Amniotic stem cell (primary cell): ENCODE measurements at places on chromosomes 2 and 18.

DNA sequence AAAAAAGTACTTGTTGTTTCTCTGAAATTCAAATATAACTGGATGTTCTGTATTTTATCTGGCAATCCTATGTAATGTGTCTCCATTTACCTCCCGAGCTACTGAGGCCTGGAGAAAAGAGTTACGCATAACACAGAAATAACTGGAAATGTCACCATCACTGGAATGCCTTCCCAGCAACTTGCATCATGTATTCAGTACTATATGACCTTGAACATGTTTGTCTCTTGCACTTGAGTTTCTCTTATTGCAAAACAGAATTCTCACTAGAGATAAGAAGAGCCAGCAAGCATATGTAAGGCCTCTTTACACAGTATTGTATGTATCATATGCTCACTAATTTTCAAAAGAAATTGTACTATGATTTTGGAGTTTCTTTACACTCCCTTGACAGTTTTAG lies 99.6 kb upstream of the CTAGE1 start:
- DNase-seq: no peak

GRCh38 chr2:241760301-241760771 lies 16.3 kb upstream of the GAL3ST2 start:
- no peak for DNase-seq

GRCh38 chr2:115389898-115390565 lies 947.6 kb downstream of the DPP10 start:
- DNase-seq: no peak

- DNase-seq: no peak
Observed at GRCh38 chr2:231525248-231526163, 4.7 kb downstream of the NMUR1 start.

- DNase-seq: no peak
Observed at GRCh38 chr2:85175369-85176299, 42.4 kb downstream of the TCF7L1 start.

- DNase-seq: no peak
Observed at GRCh38 chr2:47034973-47035609, 119.5 kb upstream of the MCFD2 start.

DNA sequence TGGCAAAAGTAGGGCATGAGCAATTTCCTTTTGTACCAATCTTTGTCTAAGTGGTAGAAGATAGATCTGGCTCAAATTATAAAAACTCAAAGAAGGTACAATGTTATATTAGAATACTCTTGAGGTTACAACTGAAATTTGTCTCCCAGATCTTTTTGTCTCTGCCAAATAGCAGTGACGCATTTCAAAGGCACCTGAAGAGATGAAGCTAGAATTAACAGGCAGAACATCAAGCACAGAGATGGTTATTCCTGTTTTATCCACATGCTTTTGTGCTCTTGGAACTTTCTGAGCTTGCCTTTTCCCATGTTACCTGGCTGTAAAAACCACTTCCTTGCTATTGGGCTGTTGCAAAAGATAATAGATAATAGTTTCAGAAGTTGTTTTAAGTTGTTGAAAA lies 74.3 kb downstream of the GREB1L start:
- DNase-seq: no peak

- DNase-seq: no peak
Observed at GRCh38 chr2:8551622-8552074, 130.2 kb upstream of the ID2 start.

DNA sequence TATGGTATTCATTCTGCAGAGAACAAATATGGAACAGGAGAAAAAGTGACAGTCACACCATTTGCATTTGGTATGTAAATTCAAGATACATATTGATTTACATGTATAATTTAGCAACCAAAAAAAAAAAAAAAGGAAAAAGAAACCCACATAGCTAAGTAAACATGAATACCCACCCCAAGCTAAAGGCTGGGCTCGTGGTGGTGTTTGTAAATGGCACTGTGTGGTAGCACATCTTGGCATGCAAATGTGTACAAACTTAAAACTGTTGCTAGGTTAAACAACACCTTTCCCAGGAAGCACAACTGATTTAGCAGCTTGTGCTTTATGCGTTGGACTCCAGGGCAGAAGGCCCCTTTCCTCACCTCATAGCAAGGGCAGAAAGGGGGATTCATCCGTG lies 481.1 kb upstream of the CELF4 start:
- DNase-seq: no peak

DNA sequence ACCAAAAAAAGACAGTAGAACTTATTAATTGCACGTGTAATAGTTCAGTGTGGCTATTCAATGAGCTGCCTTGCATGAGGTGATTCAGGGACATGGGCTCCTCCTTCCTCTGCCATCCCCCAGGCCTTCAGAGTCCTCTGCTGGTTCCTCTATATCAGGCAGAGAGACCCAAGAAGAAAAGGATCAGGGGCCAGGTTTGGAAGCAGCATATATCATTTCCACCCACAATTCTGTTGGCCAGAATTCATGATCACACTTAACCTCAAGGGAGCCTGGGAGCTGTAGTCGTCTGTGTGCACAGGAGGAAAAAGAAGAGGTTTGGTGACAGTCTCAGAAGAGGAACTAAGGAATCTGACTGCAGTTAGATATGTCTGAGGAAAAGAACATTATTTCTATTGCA lies 114.0 kb upstream of the GLS start:
- no peak for DNase-seq

DNA sequence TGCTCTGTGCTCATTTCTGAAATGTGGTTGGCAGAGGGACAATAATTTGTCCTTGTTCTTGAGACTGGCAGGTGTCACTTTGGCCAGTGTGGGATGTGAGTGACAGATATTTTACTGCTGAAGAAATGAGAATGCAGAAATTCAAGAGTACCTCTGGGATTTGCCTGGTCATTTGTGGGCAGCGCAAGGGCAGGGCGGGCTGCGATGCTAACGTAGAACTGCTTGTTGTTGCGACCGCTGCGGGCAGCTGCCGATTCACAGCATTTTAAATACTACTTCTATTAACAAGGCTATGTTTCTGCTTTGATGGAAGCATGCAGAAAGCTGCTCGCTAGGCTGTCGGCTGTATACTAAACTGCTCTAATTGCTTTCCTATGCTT lies 268.6 kb downstream of the FIGN start:
- DNase-seq: no peak

GRCh38 chr2:241853651-241854341 lies 4.9 kb downstream of the PDCD1 start:
- DNase-seq: no peak

- no peak for DNase-seq
Observed at GRCh38 chr2:102460467-102460866, 12.6 kb upstream of the SLC9A4 start.

DNA sequence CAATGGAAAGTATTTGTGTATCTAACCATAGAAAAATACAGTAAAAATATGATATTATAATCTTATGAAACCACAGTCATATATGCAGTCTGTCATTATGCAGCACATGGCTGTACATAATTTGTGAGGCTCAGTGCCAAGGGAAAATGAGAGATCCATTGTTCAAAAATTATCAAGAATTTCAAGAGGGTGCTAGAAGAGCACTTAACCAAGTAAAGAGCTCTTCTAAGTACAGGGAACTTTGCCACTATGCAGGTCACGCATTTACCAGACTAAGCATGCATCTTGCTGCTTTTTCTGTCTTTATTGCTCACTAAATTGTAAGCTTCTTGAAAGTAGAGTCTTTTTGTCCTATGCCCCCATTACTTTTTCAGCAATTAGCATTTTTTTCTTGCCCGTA lies 438.0 kb downstream of the LRP1B start:
- DNase-seq: no peak

GRCh38 chr18:34787931-34788532 lies 77.9 kb downstream of the DTNA start:
- peak; percentile 14 for DNase-seq

DNA sequence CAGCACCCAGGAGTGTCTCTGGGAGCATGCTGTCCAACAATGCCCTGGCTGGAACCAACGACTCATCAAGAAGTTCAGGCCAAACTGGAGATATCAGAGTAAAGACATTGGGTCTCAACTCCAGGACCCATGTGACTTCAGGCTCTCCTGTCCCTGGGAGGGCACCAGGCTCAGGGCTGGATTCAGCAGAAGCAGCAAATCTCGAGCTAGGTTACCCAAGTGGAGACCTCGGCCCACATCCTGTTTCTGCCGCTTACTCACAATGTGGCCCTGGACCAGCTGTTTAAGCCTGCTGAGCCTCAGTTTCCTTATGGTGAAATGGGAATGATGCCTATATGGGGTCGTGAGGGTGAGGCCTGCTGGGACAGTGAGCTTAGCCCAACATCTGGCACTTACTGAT lies 9.3 kb upstream of the OTOF start:
- no peak for DNase-seq

GRCh38 chr2:176101216-176101830 lies 1.7 kb downstream of the HOXD12 start:
- no peak for DNase-seq

- peak; percentile 89 for DNase-seq
Observed at GRCh38 chr2:75602724-75603342, 42.1 kb upstream of the EVA1A start.

DNA sequence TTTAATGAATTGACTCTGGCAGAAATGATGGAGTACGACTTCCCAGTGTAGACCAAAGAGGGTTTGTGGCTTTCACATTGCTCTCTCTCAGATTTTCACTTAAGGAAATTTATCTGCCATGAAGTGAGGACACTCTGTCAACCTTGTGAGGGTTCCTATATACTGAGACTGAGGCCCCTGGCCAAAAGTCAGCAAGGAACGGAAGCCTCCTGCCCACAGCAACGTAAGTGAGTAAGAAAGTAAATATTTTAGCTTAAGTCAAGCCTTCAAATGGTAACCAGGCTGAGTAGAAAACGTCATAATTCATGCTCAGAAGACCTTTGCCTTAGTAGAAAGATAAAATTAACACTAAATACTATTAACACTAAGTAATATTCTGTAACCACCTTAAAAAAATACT lies 1080.5 kb upstream of the ACVR2A start:
- DNase-seq: no peak

DNA sequence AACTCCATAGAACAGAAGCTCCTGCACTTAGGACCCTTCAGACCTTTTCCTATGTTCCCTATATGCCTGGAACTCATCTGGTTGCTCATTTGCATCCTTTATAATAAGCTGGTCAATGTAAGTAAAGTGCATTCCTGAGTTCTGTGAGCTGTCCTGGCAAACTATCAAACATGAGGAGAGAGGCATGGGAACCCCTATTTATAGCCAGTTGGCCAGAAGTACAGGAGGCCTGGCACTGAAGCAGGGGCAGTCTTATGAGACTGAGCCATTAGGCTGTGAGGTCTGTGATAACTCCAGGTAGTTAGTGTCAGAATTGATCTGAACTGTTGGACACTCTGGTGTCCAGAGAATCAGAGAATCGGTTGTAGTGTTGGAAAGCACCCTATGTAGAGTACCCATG lies 88.4 kb downstream of the EHD3 start:
- peak; percentile 15 for DNase-seq

GRCh38 chr2:54083445-54083844 lies 32.0 kb upstream of the ACYP2 start:
- DNase-seq: no peak

- DNase-seq: peak; percentile 54
Observed at GRCh38 chr2:237704501-237705434, 77.4 kb downstream of the LRRFIP1 start.

GRCh38 chr2:226211439-226211838 lies 588.2 kb downstream of the IRS1 start:
- DNase-seq: no peak

- no peak for DNase-seq
Observed at GRCh38 chr18:51013259-51013658, 16.8 kb upstream of the SMAD4 start.

DNA sequence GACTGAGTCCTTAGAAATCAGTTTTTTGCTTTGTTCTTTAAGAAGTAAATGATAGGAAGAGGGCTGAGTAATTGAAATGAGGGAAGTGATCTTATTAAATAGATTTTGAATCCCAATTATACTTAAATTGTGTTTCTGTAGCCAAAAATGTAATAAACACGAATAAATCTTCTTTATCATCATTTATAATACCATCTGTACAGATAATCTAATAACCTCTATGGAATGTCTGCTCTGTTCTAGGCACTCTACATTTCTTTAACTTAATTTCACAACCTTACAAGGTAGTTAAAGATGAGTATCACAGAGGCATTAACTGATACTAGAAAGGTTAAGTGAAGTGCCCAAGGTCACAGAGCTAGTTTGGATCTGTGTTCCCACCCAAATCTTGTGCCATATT lies 14.3 kb upstream of the SCN2A start:
- DNase-seq: no peak

GRCh38 chr18:3712491-3712890 lies 262.5 kb downstream of the TGIF1 start:
- DNase-seq: no peak

DNA sequence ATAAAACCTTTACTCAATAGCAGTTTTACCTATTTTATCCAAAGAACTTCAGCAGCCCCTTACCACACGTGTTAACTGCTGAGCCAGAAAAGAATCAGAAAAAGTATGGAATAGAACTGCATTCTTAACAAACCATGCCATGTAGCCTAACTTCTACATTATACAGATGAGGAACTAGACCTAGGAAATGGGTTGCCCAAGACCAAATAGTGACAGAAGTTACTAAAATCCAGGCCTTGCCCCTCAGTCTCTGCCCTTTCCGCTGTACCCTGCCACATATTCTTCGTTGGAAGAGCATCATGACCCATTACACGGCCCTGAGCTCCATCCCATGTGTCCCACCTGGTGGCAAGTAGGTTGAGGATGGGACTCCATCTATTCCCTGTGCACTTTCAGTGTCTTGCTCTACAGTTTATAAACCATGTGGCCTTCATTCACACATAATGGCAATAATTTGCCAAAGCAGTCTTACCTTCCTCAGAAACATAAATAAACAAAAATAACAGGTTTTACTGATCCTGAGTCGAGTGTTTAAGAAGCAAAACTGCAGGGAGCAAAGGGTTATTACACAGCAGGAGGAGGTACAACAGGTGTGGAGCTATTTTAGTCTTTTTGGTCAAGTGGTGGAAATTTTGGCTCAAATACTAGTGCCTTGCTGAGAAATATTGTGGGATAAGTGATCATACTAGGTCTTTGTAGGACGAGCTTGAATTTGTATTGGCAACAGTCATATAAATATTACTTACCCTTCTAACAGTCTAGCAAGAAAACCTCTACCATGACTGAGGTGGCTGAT lies 46.5 kb downstream of the HNRNPLL start:
- DNase-seq: no peak

DNA sequence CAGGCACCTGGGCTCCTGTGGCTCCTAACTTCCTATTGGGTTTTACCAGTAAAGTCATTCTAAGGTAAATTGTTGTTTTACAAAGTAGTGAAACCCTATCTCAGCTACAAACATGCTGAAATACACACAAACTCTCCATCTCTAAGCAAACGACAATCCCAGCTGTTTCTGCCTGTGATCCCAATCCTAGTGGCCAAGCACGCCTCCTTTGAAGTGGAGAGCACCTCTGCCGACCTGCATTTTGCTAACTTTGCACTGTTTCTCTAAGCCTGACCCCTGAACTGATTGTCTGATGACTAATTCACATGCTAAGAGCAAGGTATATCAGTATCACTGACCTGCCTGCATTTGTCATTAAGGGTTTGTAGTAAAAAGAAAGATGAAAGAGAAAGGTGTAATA lies 124.3 kb downstream of the PAX3 start:
- no peak for DNase-seq
